ENCODE measurements at places on chromosomes 6 and 20.
A peak's percentile ranks its signal among the peaks of the same experiment; 100 is the strongest.

DNA sequence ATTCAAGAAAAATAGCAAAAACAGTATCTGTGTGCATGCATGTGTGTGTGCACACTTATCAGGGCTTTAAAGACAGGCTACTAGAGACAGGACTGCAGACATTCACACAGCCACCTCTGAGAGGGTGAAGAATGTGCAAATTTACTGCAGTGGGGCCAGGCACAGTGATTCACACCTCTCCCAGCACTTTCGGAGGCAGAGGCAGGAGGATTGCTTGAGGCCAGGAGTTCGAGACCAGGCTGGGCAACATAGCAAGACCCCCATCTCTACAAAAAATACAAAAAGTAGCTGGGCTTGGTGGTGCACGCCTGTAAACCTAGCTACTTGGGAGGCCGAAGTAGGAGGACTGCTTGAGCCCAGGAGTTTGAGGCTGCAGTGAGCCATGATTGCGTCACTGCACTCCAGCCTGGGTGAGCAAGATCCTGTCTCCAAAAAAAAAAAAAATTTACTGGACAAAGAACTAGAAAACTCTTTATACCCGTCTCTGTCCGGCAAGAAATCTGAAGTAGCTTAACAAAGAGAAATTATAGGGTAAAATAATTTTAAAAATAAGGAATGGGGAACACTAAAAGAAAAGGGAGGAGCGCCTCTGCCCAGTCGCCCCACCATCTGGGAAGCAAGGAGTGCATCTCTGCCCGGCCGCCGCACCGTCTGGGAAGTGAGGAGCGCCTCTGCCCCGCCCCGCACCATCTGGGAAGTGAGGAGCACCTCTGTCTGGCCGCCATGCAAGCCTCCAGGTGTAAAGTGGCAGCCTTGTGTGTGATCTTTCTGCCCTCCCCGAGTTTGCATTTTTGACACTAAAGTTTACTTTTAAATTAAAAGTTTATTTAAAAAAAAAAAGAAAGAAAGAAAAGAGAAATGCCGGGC lies 105.1 kb downstream of the ZMYND8 start:
- H3K27me3 ChIP-seq, result no peaks in the 10 kb centered on the region
- no peak for DNase-seq
- no peaks in the 10 kb centered on the region for H3K4me1 ChIP-seq
- H3K27ac ChIP-seq, result no peak overlapping the region

DNA sequence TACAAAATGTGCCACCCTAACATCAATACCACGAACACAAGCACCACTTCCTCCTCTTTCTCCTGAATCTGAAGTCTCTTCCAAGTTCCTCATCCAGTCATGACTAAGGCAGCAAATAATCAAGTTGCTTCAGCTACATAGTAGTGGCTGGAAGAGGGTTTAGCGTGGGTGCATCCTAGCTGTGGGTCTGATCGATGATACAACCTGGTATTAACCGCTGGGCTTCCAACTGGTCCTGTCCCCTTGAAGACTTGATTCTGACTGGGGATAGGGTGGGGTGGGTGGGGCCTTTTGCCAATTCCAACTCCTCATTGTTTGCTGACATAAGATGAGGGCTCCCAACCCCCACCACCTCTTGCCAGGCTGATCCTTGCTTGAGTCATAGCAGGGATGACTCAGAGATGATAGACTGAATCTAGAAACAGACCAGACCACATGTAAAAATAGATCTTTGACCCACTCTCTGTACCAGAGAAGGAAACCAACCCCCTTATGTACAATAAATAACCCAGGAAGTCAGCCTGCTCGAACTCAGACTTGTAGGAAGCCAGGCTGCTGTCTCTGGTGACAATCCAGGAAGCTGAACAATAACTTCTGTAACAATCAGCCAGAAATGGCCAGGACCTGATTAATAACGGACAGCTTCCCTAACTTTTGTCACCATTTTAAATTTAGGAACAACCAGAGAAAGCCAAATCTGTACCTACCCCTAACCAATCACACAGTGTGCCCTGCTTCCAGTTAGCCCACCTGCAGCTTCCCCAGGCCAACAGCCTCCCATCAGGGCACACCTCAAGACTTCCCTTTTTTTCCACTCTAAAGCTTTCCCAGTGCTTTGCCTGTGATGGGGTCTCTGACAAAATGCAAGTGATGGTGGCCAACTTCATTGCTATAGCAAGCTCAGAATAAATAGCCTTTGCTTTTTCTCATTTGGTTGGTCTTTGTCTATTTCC lies 68.9 kb upstream of the FAM184A start:
- DNase-seq, result no peak
- no peak overlapping the region for H3K4me3 ChIP-seq
- H3K4me1 ChIP-seq, result no peaks in the 10 kb centered on the region

DNA sequence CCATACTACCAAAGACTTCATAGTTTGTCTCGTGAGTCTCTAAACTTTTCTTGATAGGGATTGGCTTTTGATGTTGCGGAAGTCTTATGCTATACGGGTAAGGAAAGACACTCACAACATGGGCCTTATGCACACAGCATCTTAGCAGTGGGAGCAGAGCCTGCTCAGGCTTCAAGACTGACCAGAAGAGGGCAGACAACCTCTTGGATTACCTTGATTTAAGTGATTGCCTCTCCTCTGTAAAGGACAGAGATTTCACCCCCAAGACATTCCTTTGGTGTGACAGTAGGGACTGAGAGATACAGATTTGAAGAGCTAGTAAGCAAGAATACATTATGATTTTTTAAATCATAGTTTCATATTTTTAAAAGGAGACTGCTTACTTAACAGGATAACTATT lies 71.0 kb upstream of the SAMD3 start:
- DNase-seq, result peak; percentile 49
- no peak overlapping the region for H3K4me3 ChIP-seq
- no peaks in the 10 kb centered on the region for H3K27me3 ChIP-seq

GRCh38 chr6:7136859-7137334 lies 29.1 kb downstream of the RREB1 start:
- H3K36me3 ChIP-seq, result no peaks in the 10 kb centered on the region
- no peaks in the 10 kb centered on the region for H3K27me3 ChIP-seq
- peaks cover 15% of the 10 kb centered on the region for H3K4me1 ChIP-seq
- H3K27ac ChIP-seq, result peak overlapping the region; percentile 88
- DNase-seq, result no peak

- no peaks in the 10 kb centered on the region for H3K36me3 ChIP-seq
- no peak for DNase-seq
Observed at GRCh38 chr6:131791476-131791875, 16.3 kb upstream of the ENPP1 start.

DNA sequence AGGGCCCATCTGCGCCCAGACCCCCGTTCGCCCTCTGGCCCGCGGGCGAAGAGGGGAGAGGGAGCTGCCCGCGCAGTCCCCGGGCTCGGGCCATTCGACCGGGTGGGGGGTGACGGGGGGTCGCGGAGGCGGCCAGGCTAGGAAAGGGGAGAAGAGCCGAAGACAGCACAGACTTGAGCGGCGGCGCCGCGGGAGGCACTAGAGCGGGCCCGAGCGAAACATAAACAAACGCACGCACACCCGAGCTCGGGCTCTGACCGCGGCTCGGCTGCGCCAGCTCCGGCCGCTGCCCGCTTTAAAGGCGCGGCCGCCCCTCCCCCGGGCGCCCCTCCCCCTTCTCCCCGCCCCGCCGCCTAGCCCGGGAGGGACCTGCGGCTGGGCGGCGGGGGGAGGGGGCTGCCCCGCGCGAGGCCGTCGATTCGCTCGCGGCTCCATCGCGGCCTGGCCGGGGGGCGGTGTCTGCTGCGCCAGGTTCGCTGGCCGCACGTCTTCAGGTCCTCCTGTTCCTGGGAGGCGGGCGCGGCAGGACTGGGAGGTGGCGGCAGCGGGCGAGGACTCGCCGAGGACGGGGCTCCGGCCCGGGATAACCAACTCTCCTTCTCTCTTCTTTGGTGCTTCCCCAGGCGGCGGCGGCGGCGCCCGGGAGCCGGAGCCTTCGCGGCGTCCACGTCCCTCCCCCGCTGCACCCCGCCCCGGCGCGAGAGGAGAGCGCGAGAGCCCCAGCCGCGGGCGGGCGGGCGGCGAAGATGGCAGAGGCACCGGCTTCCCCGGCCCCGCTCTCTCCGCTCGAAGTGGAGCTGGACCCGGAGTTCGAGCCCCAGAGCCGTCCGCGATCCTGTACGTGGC lies at the start of gene FOXO3:
Gene FOXO3 (plus strand): TSS at position 455 of the 846 bp plus-strand sequence. CDS start 292 bp downstream, at position 747.
- peaks cover 9% of the 10 kb centered on the region for H3K4me1 ChIP-seq
- H3K36me3 ChIP-seq, result peaks cover 18% of the 10 kb centered on the region
- DNase-seq, result peak; percentile 92
- peak within 1 kb of the TSS; percentile 87 for H3K4me3 ChIP-seq
- H3K27ac ChIP-seq, result peak within 1 kb of the TSS; percentile 99

GRCh38 chr20:59600472-59600871 lies 3.9 kb upstream of the PHACTR3 start:
- H3K27me3 ChIP-seq, result peaks cover 80% of the 10 kb centered on the region
- no peak overlapping the region for H3K27ac ChIP-seq
- no peaks in the 10 kb centered on the region for H3K36me3 ChIP-seq
- H3K4me3 ChIP-seq, result no peak overlapping the region
- DNase-seq, result no peak
- no peaks in the 10 kb centered on the region for H3K4me1 ChIP-seq

- no peaks in the 10 kb centered on the region for H3K27me3 ChIP-seq
- peak; percentile 74 for DNase-seq
- no peak overlapping the region for H3K4me3 ChIP-seq
- no peaks in the 10 kb centered on the region for H3K36me3 ChIP-seq
- no peaks in the 10 kb centered on the region for H3K4me1 ChIP-seq
Observed at GRCh38 chr20:7859356-7859802, 80.9 kb downstream of the HAO1 start.

DNA sequence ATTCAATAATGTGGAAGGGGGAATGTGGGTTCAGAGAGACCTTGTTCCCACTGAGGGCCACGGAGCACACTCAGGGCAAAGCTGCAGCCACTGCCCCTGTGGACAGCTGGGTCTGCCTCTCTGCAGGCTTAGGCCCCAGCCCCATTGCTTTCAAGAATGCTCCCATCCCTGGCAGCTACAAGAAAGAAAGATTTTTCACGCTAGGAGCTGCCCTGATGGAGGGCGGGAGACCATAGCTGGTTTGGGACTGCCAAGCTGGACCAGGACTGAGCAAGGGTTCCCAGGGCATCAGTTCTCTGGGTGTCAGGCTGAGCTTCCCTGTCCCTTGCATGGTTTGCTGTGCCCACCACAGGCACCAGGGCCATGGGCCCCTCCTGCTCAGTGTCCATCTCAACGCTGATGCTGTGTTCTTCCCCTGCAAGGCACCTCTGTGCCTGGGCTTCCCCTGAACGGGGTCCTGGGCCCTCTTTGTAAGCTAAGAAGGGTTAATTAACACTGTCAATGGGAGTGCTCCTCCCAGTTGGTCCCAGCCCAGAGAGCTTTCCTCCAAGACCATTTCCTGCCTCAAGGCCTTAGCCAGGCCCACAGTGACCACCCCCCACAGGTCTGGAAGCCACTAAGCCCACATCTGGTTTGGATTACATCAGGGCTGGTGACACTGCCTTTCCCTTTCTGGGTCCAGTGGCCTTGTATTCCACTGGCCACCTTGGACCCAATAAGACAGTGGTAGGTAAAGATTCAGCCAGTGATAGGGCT lies 8.4 kb downstream of the FOXS1 start:
- no peaks in the 10 kb centered on the region for H3K27me3 ChIP-seq
- H3K4me3 ChIP-seq, result no peak overlapping the region
- H3K36me3 ChIP-seq, result no peaks in the 10 kb centered on the region
- H3K27ac ChIP-seq, result no peak overlapping the region
- peak; percentile 25 for DNase-seq

DNA sequence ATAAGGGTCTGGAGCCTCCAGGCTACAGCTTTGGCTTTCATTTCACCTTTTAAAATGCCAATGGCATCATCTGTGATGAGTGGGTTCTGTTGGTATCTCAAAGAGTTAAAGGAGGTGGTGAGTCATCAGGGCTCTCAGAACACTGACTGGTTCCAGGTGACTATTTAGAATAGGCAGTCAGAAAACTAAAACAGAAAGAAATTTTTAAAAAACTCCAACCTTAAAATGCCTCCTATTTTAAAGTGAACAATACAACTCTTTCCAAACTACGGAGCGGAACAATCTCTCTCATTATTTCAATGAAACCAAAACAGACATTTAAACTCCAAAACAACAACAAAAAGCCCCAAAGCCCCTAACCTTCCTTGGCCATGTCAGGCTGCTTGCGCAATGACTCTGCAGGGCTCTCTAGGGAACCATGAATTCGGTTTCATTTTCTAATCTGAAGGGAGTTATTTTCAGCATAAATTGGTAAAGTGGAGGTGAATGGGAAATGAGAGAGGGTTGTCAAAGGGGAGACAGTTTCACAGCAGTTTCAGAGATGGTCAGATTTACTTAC lies 194.9 kb downstream of the KIF6 start:
- H3K27me3 ChIP-seq, result no peaks in the 10 kb centered on the region
- no peaks in the 10 kb centered on the region for H3K36me3 ChIP-seq
- H3K4me1 ChIP-seq, result no peaks in the 10 kb centered on the region
- no peak for DNase-seq
- no peak overlapping the region for H3K4me3 ChIP-seq

DNA sequence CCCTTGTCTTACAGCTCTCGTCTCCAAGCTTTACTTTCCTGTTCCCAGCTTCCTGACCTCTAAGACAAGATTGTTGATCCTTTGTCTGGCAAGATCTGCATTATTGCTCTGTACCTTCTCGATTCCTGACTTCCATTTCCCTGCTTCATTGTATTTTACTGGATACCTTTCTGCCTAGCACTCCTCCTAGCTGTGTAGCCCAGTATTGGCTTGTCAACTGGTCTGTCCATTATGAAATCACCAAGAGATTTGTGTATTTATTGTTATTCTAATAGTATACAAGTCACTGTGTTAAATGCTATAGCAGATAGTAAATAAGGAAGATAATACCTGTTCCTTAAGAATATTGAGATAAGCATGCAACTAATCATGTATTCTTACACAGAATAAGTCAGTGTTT lies 305.4 kb downstream of the CDKAL1 start:
- no peaks in the 10 kb centered on the region for H3K36me3 ChIP-seq
- no peaks in the 10 kb centered on the region for H3K4me1 ChIP-seq
- no peak for DNase-seq
- H3K27me3 ChIP-seq, result no peaks in the 10 kb centered on the region

- H3K4me1 ChIP-seq, result no peaks in the 10 kb centered on the region
- DNase-seq, result no peak
- H3K27me3 ChIP-seq, result no peaks in the 10 kb centered on the region
- no peak overlapping the region for H3K4me3 ChIP-seq
- no peaks in the 10 kb centered on the region for H3K36me3 ChIP-seq
Observed at GRCh38 chr20:5524896-5525295, 208.1 kb upstream of the PROKR2 start.

- peak overlapping the region; percentile 60 for H3K27ac ChIP-seq
Observed at GRCh38 chr20:5781798-5782750, 31.9 kb downstream of the SHLD1 start.

GRCh38 chr6:111720931-111721496 lies 115.3 kb upstream of the TRAF3IP2 start:
- no peak overlapping the region for H3K4me3 ChIP-seq
- H3K27me3 ChIP-seq, result no peaks in the 10 kb centered on the region
- DNase-seq, result no peak
- peaks cover 9% of the 10 kb centered on the region for H3K4me1 ChIP-seq
- H3K36me3 ChIP-seq, result peaks cover 8% of the 10 kb centered on the region
- H3K27ac ChIP-seq, result no peak overlapping the region

GRCh38 chr20:62524505-62524911 lies 48.7 kb upstream of the GATA5 start:
- peaks cover 27% of the 10 kb centered on the region for H3K4me1 ChIP-seq
- peaks cover 8% of the 10 kb centered on the region for H3K27me3 ChIP-seq
- DNase-seq, result peak; percentile 92
- H3K36me3 ChIP-seq, result no peaks in the 10 kb centered on the region
